ENCODE measurements at places on chromosomes 11 and 22.

DNA sequence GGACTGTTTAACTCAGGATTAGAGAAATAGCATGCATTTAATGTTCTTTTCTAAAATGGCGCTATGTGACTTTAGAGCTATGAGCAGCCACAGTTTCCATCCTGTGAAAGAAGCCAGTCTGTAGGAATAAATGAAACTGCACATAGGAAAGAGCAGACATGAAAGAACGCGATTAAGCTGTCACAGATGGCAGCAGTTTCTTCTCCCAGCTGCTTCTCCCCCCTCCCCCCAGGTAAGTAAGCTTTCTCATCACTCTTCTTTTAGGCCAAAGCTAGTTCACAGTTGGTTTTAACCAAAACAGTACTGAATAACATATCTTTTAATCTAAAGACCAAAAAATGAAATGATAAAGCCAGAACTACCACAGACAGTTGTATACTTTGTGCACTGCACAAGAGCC lies 266.4 kb downstream of the KCNA4 start:
- no peaks in the 10 kb centered on the region for H3K27me3 ChIP-seq
- no peak for DNase-seq
- no peak overlapping the region for H3K4me3 ChIP-seq
- H3K36me3 ChIP-seq, result no peaks in the 10 kb centered on the region
- H3K4me1 ChIP-seq, result no peaks in the 10 kb centered on the region

DNA sequence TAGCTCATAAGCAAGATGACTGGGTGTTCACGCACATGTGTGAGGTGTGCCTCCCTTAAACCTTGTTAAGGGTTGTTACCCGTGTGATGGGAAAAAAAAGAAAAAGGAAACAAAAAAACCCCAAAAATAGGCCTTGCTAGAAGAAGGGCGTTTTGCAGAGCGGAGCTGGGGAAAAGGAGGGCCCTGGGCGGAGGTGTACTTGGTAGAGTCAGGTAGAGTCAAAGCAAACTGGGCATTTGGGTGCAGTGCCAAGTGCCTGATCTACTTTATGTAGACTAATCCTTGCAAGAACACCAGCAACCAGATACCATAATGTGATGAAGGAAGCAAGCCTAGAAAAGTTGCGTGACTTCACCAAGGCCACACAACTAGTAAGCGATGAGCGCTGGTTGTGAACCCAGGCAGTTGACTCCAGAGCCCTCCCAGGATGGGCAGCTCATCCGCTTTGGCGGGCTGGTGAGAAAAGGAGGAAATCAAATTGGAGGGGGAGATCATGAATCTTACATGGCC lies 1.2 kb upstream of the TIRAP start:
- peaks cover 19% of the 10 kb centered on the region for H3K4me1 ChIP-seq
- H3K4me3 ChIP-seq, result no peak overlapping the region
- no peaks in the 10 kb centered on the region for H3K36me3 ChIP-seq

- H3K4me1 ChIP-seq, result peaks cover 12% of the 10 kb centered on the region
- no peak for DNase-seq
- no peaks in the 10 kb centered on the region for H3K36me3 ChIP-seq
- peaks cover 10% of the 10 kb centered on the region for H3K27me3 ChIP-seq
- H3K4me3 ChIP-seq, result no peak overlapping the region
Observed at GRCh38 chr11:76231121-76231738, 24.9 kb upstream of the WNT11 start.

- H3K27me3 ChIP-seq, result no peaks in the 10 kb centered on the region
- peaks cover 13% of the 10 kb centered on the region for H3K4me1 ChIP-seq
- no peaks in the 10 kb centered on the region for H3K36me3 ChIP-seq
- H3K4me3 ChIP-seq, result no peak overlapping the region
Observed at GRCh38 chr11:8100158-8100557, 19.1 kb downstream of the TUB start.

DNA sequence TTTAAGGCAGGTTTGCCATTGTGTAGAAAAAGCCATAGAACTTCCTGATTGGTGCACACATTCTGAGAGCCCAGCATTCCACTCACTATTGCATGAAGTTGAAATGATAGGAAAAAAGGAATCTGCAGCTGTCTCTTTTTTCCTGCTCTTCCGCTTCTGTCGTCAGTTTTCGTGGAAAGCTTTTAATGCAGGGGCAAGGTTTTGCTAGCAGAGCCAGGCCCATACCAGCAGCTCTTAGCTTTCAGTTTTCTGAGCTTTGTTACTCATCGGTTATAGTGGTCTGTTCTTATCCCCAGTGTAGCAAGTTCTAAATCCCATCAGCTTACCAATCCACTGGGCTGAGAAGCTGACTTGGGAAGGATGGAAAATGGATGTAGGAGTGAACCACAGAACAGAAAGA lies 162.9 kb upstream of the TTC12 start:
- no peak for DNase-seq
- H3K27me3 ChIP-seq, result no peaks in the 10 kb centered on the region
- H3K36me3 ChIP-seq, result no peaks in the 10 kb centered on the region
- H3K4me1 ChIP-seq, result no peaks in the 10 kb centered on the region
